ENCODE measurements at places on chromosomes 4 and X.

DNA sequence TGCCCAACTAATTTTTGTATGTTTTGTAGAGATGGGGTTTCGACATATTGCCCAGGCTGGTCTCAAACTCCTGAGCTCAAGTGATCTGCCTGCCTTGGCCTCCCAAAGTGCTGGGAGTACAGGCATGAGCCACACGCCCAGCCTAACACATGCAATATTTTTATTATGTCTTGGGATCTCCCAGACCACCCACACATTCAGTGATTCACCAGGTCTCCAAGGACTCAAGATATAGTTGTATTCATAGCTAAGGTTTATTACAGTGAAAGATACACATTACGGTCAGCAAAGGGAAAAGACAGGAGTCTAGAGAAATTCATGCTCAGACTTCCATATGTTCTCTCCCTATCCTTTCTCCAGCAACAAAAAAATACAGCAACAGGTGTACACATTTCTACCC lies 25.5 kb upstream of the FAM120C start:
- no peak for DNase-seq

GRCh38 chrX:140091125-140091886 lies 126.0 kb upstream of the CXorf66 start:
- DNase-seq: peak; percentile 33

DNA sequence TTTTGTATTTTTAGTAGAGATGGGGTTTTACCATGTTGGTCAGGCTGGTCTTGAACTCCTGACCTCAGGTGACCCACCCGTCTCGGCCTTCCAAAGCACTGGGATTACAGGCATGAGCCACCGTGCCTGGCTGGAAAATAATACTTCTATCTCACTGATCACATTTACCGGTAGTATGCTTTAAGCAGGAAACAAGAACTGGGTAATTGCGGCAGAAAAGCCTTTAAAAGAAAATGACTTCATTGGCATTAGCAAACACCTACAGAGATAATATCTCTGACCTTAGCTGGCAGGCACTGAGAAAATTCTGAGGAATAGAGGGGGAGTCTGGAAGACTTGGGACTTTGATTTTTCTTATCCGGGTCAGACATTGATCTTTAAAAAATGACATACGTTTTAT lies 78.5 kb downstream of the SHROOM3 start:
- no peak for DNase-seq

GRCh38 chr4:83255584-83255983 lies 29.0 kb downstream of the COQ2 start:
- no peak for DNase-seq

DNA sequence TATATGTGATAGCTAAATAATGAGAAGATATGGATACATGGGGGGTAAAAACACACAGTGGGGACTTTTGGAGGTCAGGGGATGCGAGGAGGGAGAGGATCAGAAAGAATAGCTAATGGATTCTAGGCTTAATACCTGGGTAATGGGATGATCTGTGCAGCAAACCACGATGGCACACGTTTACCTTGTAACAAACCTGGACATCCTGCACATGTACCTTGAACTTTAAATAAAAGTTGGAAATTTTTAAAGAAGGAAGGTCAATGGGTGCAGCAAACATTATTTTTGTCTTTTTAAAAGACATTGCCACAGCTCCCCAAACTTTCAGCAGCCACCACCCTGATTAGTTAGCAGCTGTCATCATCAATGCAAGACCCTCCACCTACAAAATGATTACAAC lies 29.7 kb upstream of the UGT2B15 start:
- no peak for DNase-seq

- no peak for DNase-seq
Observed at GRCh38 chr4:88600176-88600838, 8.0 kb downstream of the HERC3 start.

Measured in Caco-2 (cell line).